ENCODE measurements at places on chromosomes 11 and 22.

GRCh38 chr22:27223317-27224177 is 566.2 kb downstream of the MIAT start:
- DNase-seq, result no peak

DNA sequence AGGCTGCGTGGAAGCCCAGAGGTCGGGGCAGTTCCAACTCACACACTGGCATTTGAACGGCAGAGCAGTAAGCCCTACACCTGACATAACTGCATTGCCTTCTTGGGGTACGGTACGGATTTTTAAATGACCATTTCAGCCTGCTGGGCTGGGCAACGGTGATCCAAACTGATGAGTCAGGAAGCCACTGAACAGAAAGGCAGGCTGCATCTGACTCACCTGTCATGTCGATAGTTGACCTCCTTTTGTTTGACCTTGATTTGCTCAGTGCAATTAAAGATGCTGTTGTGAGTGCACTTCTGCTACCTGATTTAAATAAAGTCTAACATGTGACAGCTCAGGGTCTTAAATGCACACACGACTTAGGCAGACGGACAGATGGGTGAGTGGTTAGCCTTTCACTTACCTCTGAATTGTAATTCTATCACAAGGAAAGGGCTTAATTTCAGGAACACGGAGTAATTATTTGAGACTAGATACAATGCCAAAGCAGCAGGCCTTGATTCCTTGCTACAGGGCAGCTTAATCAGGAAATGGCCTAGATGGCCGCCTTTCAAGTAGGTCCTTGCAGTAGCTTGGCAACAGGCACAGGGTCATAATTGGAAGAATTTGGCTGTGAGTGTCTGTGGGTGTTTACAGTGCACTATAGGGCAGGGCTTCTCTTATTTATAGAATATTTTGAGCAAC is 52.2 kb downstream of the BMAL1 start:
- DNase-seq, result no peak

GRCh38 chr22:37803195-37803638 is 4.5 kb upstream of the GCAT start:
- DNase-seq, result no peak

GRCh38 chr11:11090495-11090894 is 232.6 kb upstream of the ZBED5 start:
- DNase-seq, result no peak

DNA sequence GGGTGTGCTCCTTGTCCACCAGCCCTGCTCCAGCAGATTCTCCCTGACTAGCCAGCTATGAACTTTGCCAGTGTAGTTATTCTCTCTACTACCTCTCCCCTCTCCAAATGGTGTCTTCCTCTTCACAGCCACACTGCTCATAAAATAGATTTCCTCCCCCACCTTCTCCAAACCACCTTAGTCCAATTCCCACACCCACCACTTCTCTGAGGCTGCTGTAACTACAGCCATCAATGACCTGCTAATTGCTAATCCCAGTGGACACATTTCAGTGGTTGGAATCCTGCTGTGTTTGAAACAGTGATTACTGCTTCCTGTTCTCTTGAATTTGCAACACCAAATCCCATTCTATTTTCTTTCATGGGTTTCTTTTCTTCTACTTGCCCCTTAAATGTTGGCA is 23.4 kb downstream of the SYT9 start:
- DNase-seq, result no peak

DNA sequence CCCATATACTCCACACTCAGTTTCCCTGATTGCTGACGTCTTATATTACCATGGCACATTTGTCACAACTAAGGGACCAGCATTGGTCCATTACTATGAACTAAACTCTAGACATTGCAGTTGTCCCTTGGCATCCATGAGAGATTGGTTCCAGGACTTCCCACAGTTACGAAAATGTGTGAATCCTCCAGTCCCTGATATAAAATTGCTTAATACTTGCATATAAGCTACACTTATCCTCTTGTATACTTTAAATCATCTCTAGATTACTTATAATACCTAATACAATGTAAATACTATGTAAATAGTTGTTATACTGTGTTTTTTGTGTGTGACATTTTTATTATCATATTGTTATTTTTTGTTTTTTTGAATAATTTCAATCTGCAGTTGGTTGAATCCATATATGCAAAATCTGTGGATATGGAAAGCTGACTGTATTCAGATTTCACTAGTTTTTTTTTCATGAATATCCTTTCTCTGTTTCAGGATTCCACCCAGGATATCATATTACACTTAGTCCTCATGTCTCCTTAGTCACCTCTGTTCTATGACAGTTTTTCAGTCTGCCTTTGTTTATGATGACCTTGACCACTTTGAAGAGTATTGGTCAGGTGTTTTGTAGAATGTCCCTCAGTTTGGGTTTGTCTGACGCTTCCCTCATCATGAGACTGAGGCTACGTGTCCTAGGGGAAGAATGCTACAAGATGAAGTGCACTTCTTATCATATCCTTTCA is 55.3 kb downstream of the INSC start:
- DNase-seq, result no peak

GRCh38 chr22:40627612-40628011 is 8.9 kb downstream of the MRTFA start:
- no peak for DNase-seq

GRCh38 chr22:36375071-36375980 is 12.4 kb downstream of the MYH9 start:
- DNase-seq, result no peak

DNA sequence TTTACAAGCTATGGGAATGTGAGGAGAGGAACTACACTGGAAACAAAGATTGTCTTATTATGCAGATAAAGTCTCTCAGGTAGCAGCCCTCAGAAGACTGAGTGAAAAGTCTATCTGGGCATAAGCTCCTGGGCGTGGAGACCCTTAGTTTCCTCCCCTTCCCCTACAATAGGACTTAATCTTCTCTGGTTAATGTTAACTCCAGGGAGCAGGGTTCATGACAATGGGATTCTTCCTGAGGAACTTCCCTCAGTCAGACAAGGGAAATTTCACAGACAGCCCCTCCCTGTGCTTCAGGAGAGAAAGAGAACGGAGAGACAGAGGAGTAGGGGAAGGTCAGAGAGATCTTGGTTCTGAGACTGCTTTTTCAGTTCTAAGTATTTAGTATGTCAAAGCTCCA is 1428.6 kb downstream of the LRRC4C start:
- DNase-seq, result no peak

DNA sequence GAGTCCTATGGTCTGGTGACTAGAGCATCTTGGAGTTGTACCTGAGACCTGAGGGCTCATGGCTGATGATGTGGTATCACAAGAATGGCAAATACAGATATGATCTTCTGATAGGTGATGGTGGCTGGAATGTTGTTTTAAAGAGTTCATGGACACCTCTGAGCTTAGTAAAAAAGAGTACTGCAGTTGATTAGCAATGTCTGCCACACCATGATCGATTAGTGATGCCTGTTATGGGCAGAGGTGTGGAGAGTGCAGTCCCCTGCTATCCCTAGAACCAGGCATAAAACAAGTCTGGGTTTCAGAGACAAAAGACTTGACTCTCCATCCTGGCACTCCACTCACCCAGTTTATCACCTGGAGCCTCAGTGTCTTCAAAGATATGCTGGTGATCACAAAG is 1.4 kb upstream of the BATF2 start:
- DNase-seq, result no peak
